ENCODE measurements at places on chromosomes 4 and X.

GRCh38 chrX:373641-374471 lies 12.9 kb downstream of the PPP2R3B start:
- DNase-seq, result no peak

DNA sequence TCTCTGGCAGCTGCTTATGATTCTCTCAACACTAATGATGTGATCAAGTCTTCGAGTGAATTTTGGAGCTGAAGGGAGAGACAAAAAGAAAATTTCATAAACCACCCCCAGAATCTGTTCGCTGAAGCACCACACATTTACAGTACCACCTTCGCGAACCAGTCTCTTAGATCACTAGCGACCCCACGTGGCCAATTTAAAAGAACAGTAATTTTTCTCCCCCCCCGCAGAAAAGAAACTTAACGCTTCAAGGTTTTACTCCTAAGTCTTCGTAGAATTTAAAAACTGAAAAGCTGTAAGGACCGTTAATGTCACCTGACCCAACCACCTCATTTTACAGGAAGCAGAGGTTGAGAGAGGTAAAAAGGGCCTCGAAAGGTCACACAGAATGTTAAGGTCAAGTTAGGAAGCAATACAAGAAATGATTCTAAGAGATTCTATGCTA lies 187.5 kb downstream of the QDPR start:
- DNase-seq, result no peak

DNA sequence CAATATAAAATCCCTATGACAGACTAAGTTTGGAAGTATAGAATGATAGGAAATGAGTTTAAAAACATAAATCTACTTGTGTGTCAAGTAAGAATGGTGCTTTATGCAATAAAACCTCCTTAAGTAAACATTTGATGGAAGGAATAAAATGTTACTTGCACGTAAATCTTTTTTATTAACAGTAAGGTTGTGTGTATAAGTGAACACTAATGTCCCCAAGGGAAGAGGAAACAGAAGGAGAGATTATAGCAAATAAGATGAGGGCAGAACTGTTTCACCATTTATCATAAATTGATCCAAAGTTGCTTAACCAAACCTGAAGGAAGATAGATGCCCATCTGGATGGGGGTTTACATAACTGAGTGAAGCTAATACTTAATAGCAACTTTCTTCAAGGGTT lies 86.8 kb downstream of the FRMPD4 start:
- DNase-seq, result no peak

DNA sequence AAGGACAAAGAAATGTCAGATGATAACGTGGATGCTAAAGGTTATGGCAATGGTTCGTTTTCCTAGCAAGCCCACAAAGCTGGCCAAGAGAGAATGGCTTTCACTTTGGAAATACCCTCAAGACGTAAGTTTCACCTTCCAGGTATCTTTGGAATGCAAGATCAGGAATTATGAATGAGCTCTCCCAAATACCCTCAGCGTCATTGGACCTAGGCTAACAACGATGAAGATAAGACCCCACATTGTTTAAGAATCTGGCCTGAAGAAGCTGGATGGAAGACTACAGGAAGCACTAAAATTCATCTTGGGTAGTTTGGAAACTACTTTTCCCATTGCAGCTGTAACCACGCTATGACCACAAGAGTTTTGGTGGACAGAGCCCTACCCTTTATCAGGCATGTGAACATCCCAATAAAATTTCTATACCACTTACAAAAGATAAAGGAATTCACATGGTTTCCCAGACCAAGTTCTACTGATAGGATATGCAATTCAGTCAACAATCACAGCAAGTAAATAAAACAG lies 111.9 kb downstream of the KDR start:
- DNase-seq, result no peak

GRCh38 chr4:102637391-102637790 lies 123.4 kb downstream of the MANBA start:
- no peak for DNase-seq

GRCh38 chrX:134073341-134073740 lies 87.9 kb upstream of the GPC3 start:
- no peak for DNase-seq

GRCh38 chrX:69562904-69563578 lies 52.9 kb upstream of the EDA start:
- no peak for DNase-seq

DNA sequence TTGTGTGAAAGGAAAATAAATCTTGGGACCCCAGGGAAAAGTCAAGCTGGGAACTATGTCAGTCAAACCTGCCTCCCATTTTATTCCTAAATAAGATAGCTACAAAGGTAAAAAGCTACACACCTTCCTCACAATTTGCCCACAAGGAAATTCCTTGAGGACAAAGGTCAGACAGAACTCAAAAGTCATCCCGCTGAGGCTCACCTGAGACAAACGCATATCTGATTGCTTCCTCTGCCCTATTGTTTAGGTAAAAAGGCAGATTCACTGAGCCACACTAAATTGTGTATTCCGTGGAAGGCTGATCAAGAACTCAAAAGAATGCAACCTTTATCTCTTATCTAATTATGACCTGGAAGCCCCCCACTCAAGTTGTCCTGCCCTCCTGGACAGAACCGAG lies 58.7 kb upstream of the MAML3 start:
- no peak for DNase-seq

GRCh38 chrX:98405376-98405775 lies 1521.7 kb downstream of the RPA4 start:
- no peak for DNase-seq

DNA sequence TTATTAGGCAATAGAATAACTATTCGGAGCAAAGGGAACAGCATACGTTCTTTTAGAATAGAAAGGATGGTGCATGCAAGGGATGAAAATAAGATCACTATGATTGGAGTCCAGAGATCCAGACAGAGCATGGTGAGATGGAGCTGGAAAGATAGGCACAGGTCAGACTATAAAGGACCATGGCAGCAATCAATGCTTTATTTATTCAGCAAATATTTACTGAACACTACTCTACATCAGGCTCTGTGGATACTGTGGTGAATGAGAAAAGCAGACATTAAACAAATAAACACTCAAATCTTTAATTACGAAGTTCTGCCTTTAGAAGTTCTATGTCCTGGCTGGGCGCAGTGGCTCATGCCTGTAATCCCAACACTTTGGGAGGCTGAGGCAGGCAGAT lies 44.7 kb upstream of the ACSL4 start:
- no peak for DNase-seq

GRCh38 chr4:921830-922331 lies 10.2 kb downstream of the GAK start:
- no peak for DNase-seq

DNA sequence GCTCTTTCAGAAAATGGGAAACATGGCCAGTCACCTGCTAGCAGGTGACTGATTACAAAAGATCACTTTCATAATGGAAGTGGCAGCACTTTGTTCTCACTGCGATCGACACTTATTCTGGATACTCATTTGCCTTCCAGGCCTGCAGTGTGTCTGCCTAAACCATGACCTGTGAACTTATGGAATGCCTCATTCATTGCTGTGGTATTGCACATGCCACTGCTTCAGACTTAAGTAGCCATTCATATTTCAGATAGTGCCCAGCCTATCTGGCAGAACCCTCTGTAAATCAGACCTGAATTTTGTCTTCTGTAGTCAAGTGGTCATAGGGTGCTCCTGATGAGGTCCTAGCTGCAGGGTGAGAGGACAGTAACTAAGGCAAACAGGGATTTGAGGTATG lies 23.3 kb upstream of the MGST2 start:
- no peak for DNase-seq

DNA sequence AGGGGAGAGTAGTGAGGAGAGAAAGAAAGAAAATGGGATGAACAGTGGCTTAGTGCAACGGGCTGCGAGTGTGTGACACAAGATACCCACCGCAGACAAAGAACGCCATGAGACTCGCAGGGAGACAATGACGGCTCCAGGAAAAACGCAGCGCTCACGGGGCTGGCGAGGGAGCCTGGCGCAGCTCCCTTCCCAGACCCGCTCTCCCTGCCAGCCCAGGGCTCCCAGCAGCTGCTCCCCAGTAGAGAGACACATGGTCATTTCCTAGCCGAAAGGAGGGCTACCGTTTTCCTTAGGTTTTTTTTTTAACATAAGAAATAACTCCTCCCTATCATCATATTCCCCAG lies 149.5 kb downstream of the MAML3 start:
- DNase-seq, result peak; percentile 79

- no peak for DNase-seq
Observed at GRCh38 chr4:171588051-171588545, 225.1 kb upstream of the GALNTL6 start.

GRCh38 chrX:4091046-4091760 lies 377.8 kb upstream of the PRKX start:
- no peak for DNase-seq

DNA sequence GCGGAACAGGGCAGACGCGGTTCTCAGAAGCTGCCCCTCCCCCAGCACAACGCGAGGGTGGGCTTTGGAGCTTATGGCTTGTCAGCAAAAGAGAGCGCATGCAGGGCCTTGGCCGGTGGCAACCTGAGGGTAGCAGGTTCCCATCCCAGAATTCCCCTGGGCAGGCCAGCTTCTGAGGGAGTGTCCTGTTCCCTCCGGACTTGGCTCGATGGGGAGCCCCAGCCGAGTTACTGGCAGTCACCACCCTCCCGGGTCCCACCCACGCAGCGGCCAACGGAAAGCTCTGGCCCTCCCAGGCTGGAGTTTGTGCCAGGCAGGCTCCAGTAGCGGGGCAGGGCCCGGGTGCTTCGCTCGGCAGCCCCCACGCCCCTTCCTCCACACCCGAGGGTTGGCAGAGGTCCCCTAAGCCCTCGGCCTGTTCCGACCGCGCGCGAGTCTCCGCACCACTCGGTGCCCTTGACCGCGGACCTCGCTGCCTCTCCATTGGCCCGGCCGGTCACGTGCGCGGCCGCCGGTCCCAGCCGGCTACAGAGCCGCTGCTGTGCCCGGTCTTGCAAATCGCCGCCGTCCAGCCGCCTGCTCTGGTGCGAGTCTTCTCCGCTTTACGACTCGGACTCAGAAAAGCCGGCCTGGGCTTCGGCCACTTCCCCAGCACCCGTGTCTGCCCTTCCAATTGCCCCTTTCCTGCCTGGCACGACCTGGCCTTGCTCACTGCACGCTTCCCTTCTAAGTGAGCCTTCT lies 20.9 kb upstream of the MTM1 start:
- peak; percentile 85 for DNase-seq

DNA sequence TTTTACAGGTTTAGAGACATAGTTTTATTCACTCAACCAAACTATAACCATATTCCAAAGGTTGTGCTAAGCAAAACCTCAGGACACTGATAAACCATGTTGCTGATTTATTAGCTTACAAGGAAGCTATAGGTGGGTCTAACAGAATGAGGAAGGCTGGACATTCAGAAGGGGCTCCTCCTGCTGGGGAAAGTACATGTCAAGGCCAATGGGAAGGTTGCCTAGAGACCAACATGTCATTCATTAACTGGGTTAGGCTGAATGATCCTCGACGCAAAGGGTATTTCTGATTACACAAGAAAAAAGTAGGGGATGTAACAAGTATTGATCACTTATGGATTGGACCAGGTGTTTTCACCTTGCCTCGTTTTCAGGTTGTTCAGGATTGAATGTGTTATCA lies 30.3 kb downstream of the SLC10A6 start:
- DNase-seq, result no peak

DNA sequence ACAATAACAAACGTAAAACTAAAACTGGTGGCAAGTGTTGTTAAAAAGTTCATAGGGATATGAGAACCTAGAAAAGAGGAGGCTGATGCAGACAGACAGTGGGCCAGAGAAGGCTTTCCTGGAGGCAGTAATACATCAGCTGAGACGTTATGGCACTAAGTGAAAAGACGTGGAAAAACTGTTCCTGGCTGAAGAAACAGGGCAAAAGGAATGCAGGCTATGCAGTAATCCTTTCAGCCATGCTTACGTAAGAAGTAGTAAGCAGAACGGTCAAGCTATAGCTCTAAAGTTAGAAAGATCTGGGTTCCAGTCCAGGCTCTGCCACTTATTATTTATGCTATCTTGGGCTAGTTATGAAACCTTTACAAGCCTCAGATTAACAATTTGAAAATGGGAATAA lies 6.4 kb downstream of the LAMTOR3 start:
- DNase-seq, result no peak

DNA sequence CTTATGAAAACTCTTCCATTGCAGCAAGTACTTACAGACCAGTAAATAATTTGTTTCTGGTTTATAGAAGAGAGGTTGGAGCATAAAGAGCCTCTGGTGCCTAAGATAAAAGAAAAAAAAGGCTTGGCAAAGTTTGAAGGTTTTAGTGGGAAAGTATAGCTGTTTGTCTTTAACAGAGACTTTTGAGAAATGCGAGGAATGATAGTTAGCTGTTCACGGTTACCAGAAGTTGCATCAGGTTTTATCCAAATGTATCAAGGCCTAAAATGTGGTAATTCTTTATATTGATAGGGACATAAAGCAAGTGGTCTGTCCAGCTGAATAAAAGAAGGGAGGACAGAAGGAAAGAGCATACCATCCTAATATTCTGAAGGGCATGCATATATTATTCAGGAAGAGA lies 29.3 kb downstream of the RAP1GDS1 start:
- DNase-seq, result no peak

DNA sequence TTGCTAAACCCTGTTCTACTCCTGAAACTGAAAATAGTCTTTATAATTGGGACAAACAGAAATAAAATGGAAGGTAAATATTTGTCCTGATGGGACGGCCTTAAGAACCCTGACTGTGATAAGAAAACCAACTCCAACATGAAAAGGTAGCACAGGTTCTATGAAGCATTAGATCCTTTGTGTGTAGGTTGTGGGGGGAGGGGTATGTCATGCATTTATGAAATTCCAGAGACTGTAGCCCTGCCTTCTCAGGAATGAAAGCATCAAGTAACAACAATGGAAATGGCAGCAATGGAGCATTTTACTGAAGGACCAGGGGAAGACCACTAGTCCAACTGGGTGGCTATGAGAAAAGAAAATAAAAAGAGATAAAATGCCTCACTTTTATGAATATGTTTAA lies 23.9 kb downstream of the CXXC4 start:
- no peak for DNase-seq

DNA sequence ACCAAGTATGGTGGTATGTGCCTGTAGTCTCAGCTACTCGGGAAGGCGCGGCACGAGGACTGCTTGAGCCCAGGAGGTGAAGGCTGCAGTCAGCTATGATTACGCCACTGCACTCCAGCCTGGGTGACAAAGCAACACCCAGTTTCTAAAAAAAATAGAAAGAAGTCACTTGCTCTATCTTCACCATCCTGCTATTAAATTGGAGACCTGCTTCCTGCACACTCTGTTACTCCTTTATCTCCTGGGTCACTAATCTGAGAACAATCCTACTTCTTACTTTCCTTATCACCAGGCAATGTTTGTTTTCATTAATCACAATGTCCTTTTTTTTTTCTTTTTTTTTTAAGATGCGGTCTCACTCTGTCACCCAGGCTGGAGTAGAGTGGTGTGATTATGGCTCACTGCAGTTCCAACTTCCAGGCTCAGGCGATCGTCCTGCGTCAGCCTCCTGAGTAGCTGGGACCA lies 16.2 kb downstream of the PRKX start:
- no peak for DNase-seq

DNA sequence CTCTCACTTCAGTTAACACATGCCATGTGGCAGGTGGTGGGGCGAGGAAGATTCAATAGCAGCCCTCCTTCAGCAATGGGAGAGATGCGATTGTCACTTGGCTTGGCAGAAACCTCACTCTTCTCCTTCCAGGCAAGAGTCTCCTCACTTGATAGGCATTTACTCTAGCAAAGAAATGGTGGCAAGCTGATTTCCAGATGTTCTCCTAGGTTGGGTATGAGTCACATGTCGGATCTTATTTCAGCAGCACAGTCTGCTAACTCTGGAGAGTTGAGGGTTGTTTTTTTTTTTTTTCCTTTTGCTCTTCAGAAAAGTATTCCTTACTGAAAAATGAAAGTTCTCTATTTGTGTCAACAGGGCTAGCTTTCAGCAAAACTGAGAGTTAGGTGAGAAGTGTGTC lies 119.5 kb upstream of the CHRDL1 start:
- no peak for DNase-seq

GRCh38 chr4:7419961-7420660 lies 14.6 kb downstream of the PSAPL1 start:
- peak; percentile 62 for DNase-seq

All from sigmoid colon (tissue), 7 donors.